Fibroblast of villous mesenchyme (primary cell): ENCODE measurements at places on chromosomes 7 and 10. TPM values are rescaled to one million over a fixed set of nuclear protein-coding genes. Genes with fewer than 3 reads are reported as not detected.

GRCh38 chr7:2139004-2139699 is 93.6 kb downstream of the MAD1L1 start:
- no peak for DNase-seq

DNA sequence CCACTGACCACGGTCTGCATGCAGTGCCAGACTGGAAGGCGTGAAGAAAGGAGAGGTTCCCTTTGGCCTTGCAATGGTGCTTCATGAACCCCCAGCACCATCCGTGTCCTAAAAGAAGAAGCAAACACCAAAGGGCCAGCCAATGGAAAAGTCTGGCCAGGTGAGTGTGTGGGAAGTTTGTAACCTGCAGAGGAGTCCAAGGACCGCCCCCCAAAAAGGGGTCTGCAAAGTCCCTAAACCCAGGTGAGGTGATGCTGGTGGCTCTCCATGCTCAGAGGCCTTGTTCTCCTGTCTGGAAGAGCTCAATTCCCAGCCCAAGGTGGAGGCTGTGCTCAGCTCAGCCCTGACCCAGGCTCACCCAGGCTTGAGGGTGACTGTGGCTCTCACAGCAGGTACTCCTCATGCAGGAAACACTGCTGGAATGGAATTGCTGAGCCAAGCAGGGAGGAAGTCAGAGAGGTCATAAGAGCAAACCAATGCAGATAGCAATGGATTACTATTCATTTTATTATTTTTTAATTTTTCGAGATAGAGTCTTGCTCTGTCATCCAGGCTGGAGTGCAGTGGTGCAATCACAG is 52.4 kb upstream of the NANOS1 start:
- no peak for DNase-seq

GRCh38 chr10:22620140-22620857 is 94.1 kb downstream of the PIP4K2A start:
- peak; percentile 93 for DNase-seq

Gene TEX47
- not detected in 2 replicates for total RNA-seq

DNA sequence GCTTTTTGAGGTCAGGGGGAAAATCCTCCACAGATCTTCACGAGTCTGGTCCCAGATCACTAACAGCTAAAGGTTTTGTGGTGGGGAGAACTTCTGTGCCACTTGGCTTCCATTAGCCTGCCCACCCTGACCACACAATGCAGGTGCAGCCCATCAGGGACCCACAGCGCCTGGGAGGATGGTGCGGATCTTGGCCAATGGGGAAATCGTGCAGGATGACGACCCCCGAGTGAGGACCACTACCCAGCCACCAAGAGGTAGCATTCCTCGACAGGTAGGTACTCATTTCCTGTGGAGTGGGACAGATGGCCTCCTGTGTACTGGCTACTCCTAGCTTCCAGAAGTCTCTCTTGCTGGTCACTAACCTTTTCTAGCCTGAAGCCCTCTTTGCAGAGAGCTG is 1.5 kb downstream of the FAM241B start:
- DNase-seq: no peak

Gene NODAL
- not detected in 2 replicates for total RNA-seq

DNA sequence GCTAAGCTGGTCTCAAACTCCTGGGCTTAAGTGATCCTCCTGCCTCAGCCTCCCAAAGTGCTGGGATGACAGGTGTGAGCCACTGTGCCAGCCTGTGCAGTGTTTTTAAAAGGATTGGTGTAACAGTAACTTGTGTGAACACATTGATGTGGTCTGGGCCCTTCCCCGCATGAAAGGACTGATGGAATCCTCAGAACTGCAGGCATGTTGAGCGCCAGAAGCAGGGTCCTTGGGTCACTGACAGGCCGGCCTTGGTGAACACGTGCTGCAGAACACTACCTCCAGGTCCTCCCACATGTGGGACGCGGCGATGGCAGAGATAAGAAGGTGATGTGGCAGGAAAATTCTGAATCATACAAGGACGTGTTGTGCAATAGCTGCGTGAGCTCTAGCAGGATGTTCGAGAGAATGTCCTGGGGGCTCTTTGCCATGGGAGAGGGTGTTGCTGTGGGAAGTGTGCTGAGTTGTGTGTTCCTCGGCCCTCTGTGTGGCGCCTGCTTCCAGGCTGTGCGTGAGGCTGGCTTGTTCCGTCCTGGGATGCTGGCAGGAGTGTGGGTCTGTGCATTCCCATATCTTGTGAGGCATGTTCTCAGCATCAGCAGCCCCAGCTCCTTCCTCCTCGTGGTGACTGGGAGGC is 68.2 kb downstream of the DNAJB6 start:
- peak; percentile 99 for DNase-seq

GRCh38 chr10:37053476-37053875 is 71.9 kb upstream of the ANKRD30A start:
- DNase-seq: no peak

DNA sequence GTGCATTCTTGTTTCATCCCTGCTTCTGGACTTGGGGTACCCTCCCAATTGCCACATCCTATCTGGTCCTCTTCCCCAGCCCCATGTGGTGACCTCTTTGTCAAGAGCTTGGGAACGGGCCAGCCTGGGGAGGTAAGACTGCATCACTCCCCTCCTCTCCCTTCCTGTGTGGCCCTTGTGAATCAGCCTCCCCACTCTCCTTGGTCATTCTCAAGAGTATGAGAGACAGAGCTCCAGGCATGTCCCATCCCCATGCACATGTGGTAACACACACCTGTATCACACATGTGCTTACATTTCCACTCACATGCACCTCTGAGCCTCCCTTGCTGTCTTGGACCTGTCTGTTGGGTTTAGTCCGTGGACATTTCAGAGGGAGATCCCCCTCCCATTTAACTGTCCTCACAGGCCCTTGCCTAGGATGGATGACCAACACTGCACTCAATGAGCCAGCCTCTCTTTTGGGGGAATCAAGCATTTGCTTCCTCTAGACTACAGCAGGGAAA is 2.6 kb downstream of the MRPL43 start:
- no peak for DNase-seq

Gene SORCS1
- total RNA-seq: not detected in 2 replicates

DNA sequence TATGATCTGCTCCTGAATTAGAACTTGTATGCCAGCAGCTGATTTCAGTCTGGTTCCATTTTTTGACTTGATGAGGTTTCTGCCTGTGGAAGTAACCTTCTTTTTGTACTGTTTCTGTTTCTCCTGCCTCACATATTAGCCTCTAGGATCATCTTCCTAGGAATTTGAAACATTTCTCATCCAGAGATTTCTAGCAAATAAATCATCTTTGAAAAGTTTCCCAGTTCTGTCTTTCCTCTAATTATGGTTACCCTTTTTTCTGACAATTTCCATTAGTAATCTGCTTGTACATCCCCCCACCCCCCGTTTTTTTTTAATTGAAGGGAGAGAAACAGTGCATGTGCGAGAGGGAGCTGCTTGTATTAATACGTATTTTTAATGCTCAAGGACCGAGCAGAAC is 92.2 kb downstream of the NRF1 start:
- DNase-seq: no peak

DNA sequence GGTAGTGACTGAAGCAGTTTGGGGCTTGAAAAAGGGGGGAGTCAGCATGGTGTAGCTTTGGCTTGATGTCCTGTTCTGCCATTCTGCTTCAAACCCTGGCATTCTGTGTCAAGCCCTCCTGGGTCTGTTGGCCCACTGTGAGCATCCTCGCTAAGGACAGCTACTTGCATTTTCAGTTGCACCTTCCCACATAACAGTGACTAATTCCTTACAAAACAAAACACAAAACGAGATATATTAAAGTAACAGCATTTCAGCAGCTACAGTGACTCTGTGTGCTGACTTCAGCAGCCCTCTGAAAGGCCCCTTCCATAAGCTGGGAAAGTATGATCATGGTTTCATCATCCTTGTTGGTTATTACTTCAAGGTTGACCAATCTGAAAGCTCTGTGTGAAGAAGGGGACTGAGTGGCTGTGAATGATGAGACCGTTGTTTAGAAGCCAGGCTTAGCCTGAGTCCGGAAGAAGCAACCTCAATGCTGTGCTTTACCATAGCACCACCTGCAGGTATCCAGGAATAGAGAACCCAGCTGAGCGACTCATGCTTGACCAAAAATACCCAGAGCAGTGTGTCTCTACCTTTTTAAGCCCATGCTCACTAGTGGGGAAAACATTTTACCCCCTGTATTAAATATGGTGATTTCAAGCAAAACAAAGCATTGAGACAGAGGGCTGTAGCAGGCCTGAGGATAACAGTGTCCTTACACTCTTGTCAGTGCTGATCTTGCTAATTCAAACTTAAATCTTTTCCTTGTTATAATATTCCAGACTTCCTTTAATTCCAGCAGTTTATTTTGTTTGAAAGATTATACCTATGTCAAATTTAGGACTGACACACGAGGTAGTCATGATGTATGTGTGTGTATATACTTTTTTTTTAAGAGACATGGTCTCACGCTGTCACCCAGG is 42.6 kb upstream of the CC2D2B start:
- peak; percentile 90 for DNase-seq

DNA sequence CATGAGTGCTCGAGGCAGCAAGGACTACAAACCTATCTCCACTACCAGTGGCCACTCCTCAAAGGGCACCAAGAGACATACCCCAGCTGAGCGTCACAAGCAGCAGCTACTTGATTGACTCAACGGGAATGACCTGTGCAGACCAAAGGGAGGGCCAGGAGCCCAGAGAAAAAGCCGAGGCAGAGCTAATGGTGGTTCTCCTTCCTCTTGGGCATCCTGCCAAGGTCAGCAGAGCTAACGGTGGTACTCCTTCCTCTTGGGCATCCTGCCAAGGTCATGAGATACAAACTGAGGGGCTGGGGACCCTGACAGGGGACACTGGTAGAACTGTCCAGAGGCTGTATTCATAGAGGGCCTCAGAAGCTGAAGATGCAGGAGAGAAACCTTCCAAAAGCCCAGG is 60.4 kb downstream of the FAM53B start:
- no peak for DNase-seq

Gene ASB10
- total RNA-seq: not detected in 2 replicates

DNA sequence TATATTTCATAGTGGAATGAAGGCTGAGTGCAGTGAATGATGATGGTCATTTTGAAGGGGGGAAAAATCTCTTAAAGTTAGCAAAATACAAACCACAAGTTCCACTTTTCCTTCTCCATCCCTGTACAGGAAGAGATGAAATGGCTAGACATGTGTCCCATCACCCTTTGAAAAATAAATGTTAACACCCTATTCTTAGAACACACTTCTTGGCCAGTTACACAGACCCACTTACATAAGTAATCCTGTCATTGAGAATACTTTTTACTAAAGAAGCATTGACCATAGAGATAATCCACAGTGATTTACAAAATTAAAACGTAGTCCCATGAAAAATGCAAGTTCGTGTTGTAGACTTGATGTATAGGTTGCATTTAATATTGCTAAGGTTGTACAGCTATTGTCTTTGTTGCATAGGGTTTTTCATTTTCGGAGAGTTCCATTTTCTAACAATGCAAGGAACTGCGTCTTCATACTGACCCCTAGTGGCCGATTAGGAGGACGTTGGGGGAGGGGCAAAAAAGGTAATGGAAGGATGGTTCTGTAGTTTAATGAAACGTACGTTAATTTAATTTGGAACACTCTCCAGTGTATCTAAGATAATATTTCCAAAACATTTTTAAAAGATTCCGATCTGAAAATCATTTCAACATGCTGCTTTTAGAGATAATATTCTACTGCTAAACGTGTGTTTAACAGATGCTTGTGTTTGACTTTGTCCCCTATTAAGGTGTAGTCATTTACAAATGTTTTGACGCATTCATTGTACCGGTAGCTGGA is 60.9 kb downstream of the ARMC3 start:
- peak; percentile 63 for DNase-seq

Gene CHAT
- total RNA-seq: not detected in 2 replicates

DNA sequence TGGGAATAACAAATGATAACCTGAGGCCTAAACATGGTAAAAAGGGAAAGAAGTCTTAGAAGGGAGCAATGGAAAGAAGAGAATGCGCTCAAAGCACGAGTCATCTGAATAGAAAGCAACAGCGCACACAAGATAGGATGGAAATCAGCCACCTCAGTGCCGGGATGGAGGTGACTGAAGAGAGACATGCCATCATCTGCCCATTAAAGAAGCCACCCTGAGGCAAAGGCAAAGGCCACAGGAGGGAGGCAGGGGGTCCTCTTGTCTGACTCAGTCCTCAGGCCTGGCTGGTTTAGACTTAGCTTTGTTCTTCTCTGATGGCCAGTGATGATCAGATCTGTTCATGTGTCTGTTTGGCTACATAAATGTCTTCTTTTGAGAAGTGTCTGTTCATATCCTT is 180.6 kb downstream of the CHCHD3 start:
- no peak for DNase-seq

DNA sequence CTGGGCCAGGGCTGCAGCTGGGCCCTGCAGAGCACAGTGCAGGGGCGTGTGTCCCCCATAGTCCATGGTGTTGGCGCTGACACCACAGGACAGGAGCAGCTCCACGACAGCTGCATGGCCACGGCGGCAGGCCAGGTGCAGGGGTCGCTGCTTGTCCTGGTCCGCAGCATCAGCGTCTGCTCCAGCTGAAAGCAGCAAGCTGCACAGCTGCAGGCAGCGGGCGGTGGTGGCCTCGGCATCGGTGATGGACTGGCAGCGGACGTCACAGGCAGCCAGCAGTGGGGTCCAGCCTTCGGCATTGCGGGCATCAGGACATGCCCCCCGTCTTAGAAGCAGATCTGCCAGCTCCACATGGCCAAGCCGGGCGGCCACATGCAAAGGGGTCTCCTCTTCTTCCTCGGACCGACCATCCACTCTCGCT is 6.0 kb downstream of the ASB10 start:
- DNase-seq: no peak
